GOT3 (cell line): ENCODE measurements at places on chromosomes 6 and 20.

- DNase-seq, result no peak
These were observed 84.1 kb downstream of the RNF217 start for GRCh38 chr6:125046107-125046925.

- DNase-seq, result no peak
These were observed 10.9 kb downstream of the ZNF217 start for GRCh38 chr20:53582574-53583351.

DNA sequence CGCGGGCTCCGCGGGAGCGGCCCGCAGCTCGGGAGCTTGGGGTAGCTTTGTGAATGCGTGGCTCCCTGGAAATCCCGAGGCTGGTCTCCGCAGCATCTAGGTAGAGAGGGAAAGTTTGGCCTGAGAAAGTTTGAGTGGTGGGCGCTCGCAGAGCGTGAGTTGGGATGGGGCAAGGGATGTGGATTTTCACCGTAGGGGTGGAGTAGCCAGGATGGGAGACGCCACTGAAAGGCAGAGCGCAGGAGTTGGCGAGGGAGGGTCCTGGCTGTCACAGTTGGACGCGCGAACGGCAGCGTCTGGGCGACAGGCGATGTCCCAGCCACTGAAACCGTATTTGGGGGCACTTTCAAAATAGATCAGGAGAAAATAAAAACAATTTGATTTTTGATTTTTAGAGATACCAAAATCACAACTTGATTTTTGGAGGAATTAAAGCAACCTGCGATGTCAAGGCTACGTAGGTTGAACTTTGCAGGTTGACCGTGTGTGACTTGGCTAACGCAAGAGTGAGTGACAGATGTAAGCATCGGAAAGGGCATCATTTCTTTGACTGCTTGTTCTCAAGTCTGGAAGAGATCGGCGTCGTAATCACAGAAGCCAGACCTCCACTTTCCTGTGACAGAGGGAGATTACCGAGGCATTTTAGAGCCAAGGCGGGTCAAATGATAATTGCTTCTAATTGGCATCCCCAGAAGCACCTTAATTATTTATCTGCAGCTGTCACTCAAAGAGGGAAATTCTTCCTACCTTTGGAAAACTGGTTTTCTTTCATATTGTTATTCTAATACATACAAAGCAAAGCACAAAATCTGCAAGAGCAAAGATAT lies 646 bp downstream of the HEY2 start:
- DNase-seq, result no peak

GRCh38 chr6:72328775-72329174 lies 293.1 kb upstream of the KCNQ5 start:
- DNase-seq, result no peak

- DNase-seq, result peak; percentile 76
These were observed 4.3 kb upstream of the CEBPB start for GRCh38 chr20:50186151-50186885.

DNA sequence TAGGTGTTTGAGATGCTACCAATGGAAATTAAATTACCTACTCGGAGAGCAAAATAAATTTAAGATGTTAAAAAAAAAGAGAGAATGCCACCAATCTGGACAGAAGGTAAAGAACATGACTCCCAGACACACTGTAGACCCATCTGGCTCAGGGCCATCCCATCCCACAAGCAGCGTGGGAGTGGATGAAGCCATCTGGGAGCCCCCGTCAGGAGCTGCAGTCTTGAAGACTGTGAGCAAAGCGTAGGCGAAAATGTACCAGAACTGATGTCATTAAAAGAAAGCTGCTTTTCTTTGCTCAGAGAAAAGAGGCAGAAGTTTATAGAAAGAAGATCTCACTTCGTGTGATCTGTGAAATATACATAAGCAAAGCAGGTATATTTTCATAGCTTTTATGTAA lies 815.7 kb downstream of the QKI start:
- DNase-seq, result no peak

DNA sequence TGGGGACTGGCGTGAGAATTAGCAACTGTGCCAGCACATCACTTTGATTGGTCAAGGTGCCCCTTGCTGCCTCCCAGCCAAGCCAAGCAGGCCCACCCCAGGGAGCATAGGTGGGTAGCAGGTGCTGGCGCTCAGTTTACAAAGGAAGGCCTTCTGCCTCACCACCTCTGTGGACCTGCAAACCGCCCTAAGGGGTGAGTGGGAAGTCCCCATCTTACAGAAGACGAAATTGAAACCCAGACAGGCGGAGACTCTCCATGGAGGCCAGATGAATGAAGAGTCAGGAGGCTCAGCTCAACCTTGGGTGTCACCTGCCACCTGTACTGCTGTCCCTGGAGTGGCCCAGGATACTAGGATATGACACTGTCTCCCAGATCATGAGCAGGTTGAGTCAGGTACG lies 21.5 kb upstream of the MAS1L start:
- no peak for DNase-seq

GRCh38 chr6:139370283-139370998 lies 4.0 kb downstream of the CITED2 start:
- no peak for DNase-seq

- DNase-seq, result no peak
These were observed 3.9 kb upstream of the SYS1 start for GRCh38 chr20:45359069-45359405.

- DNase-seq, result no peak
These were observed 156.3 kb downstream of the FOXA2 start for GRCh38 chr20:22428051-22428450.

DNA sequence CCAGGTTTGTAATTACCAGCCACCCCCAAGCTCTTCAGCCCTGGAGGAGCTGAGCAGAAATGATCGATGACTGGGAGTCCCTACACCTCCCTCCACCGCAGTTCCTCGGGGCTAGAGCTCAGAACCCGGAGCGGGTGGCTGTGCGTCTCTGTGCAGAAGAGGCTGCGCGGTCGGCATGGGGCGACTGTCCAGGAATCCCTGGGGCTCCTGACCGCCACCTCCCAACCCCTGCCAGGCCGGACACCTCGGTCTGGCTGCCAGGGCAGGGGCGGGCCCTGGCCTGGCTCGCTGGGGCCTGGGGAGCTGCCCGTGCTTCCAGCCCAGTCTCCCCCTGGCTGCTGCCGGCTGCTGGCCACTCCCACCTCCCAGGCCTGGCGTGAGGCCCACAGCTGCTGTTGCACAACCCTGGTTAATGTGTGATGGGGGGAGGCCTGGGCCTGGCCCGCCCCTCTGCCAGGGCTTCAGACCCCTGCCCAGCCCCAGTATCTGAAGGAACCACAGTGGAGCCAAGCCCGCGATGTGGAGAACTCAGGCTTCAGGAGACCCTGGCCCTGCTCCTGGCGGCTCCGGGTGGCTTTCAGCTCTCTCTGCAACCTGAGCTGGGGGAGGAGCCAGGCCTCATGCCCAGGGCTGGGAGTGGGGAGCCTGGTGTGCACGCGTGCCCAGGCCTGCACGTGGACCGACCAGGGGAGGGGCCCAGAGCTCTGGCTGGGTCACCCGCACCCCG lies 1.2 kb downstream of the SLC2A4RG start:
- DNase-seq, result peak; percentile 84

DNA sequence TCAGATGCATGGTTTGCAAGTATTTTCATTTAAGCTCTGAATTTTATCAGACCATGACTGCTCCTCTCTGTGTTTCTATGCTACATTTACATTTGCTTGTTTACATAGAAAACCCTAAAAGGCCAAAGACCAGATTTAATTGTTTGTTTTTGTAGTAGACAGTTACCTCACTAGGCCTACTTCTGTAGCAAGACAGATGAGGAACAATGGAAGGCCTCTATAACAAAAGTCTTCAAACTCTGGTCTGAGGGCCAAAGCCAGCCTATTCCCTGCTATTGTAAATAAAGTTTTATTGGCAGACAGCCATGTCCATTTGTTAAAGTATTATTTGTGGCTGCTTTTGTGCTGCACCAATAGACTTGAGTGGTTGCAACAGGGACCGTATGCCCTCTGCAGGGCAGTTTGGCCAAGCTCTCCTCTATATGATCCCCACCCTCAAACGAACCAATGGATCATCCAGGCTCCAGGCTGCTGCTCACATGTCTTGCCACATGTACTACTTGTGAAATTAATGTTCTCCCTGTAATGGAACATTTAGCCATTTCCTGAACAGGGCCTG lies 182.0 kb downstream of the DOK5 start:
- no peak for DNase-seq

- DNase-seq, result no peak
These were observed 1.5 kb upstream of the CRIP3 start for GRCh38 chr6:43310134-43310533.

GRCh38 chr20:32920066-32920465 lies 61.3 kb downstream of the EFCAB8 start:
- DNase-seq, result no peak

- no peak for DNase-seq
These were observed 717.6 kb upstream of the MAP3K7 start for GRCh38 chr6:91304521-91304920.

- no peak for DNase-seq
These were observed 170.8 kb downstream of the KCNQ5 start for GRCh38 chr6:72792692-72793091.

GRCh38 chr20:45354423-45355208 lies 6.4 kb upstream of the SDC4 start:
- no peak for DNase-seq

DNA sequence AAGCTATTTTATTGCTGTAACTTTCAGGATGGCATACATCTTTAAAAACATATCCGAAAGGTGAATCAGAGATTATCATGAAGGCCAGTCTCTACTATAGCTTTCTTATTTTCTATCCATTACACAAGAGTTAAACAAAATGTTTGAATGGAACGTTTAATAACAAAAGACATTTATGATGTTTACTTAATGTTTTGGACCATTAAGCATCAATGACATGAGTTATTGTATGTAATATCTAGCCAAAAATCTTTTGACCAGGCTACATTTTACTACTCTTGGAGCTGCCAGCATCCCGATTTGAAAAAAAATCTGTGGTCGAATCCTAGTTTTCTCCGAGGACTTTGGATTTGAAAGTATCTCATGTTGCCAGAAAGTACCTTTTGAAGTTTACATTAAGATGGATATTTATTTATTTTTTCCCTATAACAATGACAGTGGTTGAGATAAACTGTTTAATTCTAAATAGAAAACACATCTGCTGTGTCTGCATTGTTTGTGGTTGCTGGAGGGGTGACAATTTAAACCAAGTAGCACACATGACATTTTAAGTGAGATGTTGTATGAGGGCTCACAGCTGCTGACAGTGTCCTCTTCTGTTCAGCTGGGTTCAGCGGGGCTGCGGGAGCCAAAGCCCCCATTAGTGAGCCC lies 293.7 kb upstream of the TCF21 start:
- no peak for DNase-seq

- DNase-seq, result no peak
These were observed 256.7 kb downstream of the ATXN1 start for GRCh38 chr6:16504609-16505008.

- DNase-seq, result no peak
These were observed 249.7 kb downstream of the TTLL2 start for GRCh38 chr6:167574431-167575151.
